Upper lobe of left lung (tissue), 6 donors: ENCODE measurements at places on chromosomes 5 and 9. TPM values are rescaled to one million over a fixed set of nuclear protein-coding genes. Genes with fewer than 3 reads are reported as not detected.
A peak's percentile ranks its signal among the peaks of the same experiment; 100 is the strongest.

GRCh38 chr5:171832775-171833174 lies 47.2 kb downstream of the SMIM23 start:
- no peak for DNase-seq
- H3K27me3 ChIP-seq: no peaks in the 10 kb centered on the region
- no peak overlapping the region for H3K27ac ChIP-seq
- no peaks in the 10 kb centered on the region for H3K4me1 ChIP-seq
- no peak overlapping the region for H3K4me3 ChIP-seq
- no peaks in the 10 kb centered on the region for H3K36me3 ChIP-seq

DNA sequence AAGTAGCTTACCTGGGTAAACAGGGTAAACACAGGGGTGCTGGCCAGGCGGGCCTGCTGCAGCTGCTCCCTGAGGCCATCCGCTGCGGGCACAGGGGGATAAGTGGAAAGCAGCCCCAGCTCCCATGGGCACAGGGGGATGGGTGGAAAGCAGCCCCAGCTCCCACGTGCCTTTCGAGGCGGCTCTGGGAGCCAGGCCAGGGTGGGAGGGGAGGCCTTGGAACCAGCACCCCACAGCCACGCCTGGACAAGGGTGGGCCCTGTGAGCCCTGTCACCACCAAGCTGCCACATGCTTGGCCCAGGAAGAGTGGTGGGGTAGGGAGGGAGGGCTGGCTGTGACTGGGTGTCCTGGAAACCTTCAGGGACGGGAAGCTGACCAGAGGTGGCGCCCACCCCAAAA lies 7.8 kb upstream of the CARD9 start:
- H3K4me3 ChIP-seq: no peak overlapping the region
- H3K4me1 ChIP-seq: no peaks in the 10 kb centered on the region
- peaks cover 75% of the 10 kb centered on the region for H3K36me3 ChIP-seq
- H3K27ac ChIP-seq: no peak overlapping the region
- DNase-seq: no peak

GRCh38 chr5:83751201-83751600 lies 30.5 kb upstream of the HAPLN1 start:
- H3K4me1 ChIP-seq: no peaks in the 10 kb centered on the region
- H3K27ac ChIP-seq: no peak overlapping the region
- no peak for DNase-seq
- no peak overlapping the region for H3K4me3 ChIP-seq
- H3K36me3 ChIP-seq: no peaks in the 10 kb centered on the region

DNA sequence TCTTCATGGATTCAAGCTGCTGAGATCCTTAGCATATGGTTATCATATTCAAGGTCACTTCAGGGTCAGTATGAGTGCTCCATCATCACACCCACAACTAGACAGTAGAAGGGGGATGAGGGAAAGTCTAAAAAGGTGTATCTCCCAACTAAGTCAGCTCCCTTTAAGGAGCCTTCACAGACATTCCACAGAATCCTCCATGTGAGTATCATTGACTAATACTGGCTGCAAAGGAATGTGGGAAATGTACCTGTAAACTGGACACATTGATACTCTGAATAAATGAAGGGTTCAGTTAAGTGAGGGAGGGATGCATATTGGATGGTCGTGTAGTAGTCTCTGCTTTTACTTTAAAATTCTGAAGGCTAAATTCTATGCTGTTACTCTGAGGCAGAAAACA lies 330.7 kb downstream of the LRRC70 start:
- no peaks in the 10 kb centered on the region for H3K27me3 ChIP-seq
- no peaks in the 10 kb centered on the region for H3K36me3 ChIP-seq
- no peak overlapping the region for H3K27ac ChIP-seq
- no peak overlapping the region for H3K4me3 ChIP-seq

DNA sequence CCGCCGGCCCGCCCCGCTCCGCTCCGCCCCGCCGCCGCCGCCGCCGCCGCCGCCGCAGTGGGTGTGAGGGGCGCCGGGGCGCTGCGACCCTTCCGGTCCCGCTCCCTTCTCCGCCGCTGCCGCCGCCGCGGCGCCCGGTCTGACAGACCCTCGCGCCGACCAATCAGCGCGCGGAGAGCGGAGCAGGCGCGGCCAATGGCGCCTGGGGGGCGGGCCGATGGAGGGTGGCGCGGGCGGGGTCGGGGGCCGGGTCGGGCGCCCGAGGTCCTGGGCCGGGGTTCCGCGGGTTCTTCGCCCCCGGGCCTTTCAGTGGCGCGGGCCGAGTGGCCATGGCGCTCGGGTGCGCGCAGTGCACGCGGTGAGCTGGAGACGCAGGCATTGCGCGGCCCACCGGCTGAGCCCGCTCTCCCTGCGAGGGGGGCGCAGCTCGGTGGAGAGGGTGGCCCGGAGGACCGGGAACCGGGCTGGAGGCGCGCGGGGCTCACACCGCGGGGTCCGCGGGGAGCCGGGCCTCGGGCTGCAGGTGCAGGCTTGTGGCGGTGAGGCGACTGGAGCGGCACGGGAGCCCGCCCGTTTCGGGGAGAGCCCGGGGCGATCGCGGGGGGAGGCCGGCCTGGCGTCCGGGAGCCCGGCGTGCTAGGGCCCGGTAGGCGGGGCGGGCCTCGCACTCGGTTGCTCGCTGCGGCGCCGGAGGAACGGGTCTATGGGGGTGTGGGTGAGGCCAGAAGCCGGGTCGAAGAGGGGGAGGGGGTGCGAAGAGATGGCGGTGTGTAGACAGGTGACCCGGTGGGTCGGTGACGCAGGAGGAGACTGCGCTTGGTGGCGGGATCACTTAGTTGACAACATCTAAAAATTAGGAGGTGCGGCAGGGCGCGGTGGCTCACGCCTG lies at the start of gene MAPK9:
MAPK9 (minus strand) TSS at position 141 of the 889 bp plus-strand sequence. CDS start 11,522 bp downstream, outside the sequence.
- peak; percentile 83 for DNase-seq
- peak within 1 kb of the TSS; percentile 98 for H3K27ac ChIP-seq
- H3K4me3 ChIP-seq: peak within 1 kb of the TSS; percentile 97
- H3K27me3 ChIP-seq: no peaks in the 10 kb centered on the region

DNA sequence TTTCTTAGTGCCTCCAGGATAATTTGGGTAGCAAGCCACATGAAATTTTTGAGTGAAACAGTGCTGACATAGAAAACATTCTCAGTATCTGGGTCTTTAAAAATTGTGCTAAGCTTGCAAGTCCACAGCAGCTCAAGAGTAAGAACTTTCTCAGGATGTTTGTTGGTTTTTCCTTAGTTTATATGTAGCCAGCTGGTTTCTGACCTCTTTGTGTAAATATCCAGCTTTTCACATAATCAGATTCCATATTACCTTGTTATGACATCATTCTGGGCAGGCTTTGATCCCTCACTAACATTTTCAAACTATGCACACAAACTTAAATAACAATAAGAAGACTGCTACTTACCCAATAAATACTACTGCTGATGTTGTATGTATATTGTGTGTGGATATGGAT lies 82.9 kb upstream of the VCAN start:
- no peak overlapping the region for H3K4me3 ChIP-seq
- no peak for DNase-seq
- H3K4me1 ChIP-seq: no peaks in the 10 kb centered on the region

- no peaks in the 10 kb centered on the region for H3K27me3 ChIP-seq
- H3K4me1 ChIP-seq: no peaks in the 10 kb centered on the region
- H3K36me3 ChIP-seq: no peaks in the 10 kb centered on the region
- DNase-seq: no peak
Observed at GRCh38 chr5:91175708-91176107, 207.4 kb downstream of the ARRDC3 start.

- no peaks in the 10 kb centered on the region for H3K27me3 ChIP-seq
- H3K36me3 ChIP-seq: no peaks in the 10 kb centered on the region
- DNase-seq: no peak
- no peak overlapping the region for H3K4me3 ChIP-seq
Observed at GRCh38 chr5:172757394-172758010, 13.5 kb downstream of the DUSP1 start.

GRCh38 chr9:122827761-122828093 lies 661 bp downstream of the PDCL start:
- H3K27ac ChIP-seq: peak overlapping the region; percentile 92
- H3K27me3 ChIP-seq: no peaks in the 10 kb centered on the region
- H3K4me3 ChIP-seq: peak overlapping the region; percentile 78
- H3K36me3 ChIP-seq: peaks cover 31% of the 10 kb centered on the region

GRCh38 chr5:31280210-31280609 lies 86.7 kb downstream of the CDH6 start:
- no peak overlapping the region for H3K27ac ChIP-seq
- H3K36me3 ChIP-seq: no peaks in the 10 kb centered on the region
- H3K27me3 ChIP-seq: no peaks in the 10 kb centered on the region

DNA sequence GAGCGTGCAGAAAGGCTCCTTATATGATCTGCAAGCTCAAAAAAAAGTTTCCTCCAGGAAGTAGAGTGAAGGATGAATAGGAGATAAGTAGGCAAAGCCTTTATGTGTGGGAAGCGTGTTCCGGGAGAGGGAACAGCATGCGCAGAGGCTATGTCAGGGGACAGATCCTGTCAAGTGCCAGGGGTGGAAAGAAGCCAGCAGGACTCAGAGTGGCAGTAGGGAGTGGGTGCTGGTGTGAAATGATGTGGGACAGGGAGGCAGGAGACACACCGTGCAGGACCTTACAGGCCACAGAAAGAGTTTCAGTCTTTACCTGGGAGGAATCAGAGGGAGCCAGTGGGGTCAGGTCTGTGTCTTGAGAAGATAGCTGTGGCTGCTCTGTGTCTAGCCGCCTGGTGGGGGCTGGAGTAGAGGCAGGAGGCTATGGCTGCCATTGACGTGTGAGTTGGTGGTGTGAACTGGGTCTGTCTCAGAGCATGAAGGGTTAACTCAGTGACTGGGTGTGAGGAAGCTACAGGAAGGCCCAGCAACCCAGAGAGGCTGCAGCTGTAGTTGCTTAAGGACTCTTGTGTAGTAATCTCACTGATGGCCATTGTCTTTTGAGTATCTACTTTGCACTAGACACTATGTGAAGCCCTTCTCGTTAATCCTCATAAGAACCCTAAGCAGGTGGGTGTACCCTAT lies 71.3 kb downstream of the PPARGC1B start:
- no peak overlapping the region for H3K27ac ChIP-seq
- H3K36me3 ChIP-seq: no peaks in the 10 kb centered on the region
- H3K27me3 ChIP-seq: no peaks in the 10 kb centered on the region
- no peak for DNase-seq
- no peak overlapping the region for H3K4me3 ChIP-seq

DNA sequence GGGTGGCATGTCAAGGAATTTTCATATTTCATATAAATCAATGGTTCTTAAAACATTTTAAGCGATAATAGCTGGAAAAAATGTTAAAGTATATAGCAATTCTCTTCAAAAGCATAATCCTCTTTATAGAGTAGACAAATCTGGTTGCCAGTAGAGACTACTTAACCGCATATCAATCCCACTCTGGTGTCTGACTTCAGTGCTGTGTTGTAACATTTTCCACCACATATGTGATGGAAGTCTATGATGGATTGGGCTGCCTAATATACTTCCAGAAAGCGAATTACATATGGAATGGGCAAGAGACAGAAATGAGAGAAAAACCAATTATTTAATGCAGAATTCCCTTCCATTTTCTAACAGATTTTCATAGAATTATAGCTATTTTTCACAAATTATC lies 54.3 kb downstream of the FBN2 start:
- DNase-seq: no peak
- H3K36me3 ChIP-seq: no peaks in the 10 kb centered on the region
- H3K27me3 ChIP-seq: no peaks in the 10 kb centered on the region
- H3K4me3 ChIP-seq: no peak overlapping the region
- H3K4me1 ChIP-seq: no peaks in the 10 kb centered on the region

- H3K27me3 ChIP-seq: no peaks in the 10 kb centered on the region
- DNase-seq: no peak
- no peak overlapping the region for H3K4me3 ChIP-seq
- H3K4me1 ChIP-seq: no peaks in the 10 kb centered on the region
- H3K36me3 ChIP-seq: no peaks in the 10 kb centered on the region
- H3K27ac ChIP-seq: no peak overlapping the region
Observed at GRCh38 chr5:160385496-160385895, 14.4 kb downstream of the FAM200C start.

- no peaks in the 10 kb centered on the region for H3K4me1 ChIP-seq
- H3K27ac ChIP-seq: no peak overlapping the region
- H3K36me3 ChIP-seq: no peaks in the 10 kb centered on the region
- H3K4me3 ChIP-seq: no peak overlapping the region
Observed at GRCh38 chr5:93964421-93964820, 223.0 kb upstream of the POU5F2 start.

- H3K36me3 ChIP-seq: no peaks in the 10 kb centered on the region
- no peaks in the 10 kb centered on the region for H3K4me1 ChIP-seq
- no peak overlapping the region for H3K27ac ChIP-seq
- no peak for DNase-seq
Observed at GRCh38 chr5:160968480-160968879, 116.5 kb upstream of the ATP10B start.

GRCh38 chr5:32504329-32504988 lies 59.9 kb upstream of the ZFR start:
- no peak for DNase-seq
- no peaks in the 10 kb centered on the region for H3K4me1 ChIP-seq
- H3K27me3 ChIP-seq: no peaks in the 10 kb centered on the region
- H3K4me3 ChIP-seq: no peak overlapping the region
- H3K36me3 ChIP-seq: no peaks in the 10 kb centered on the region

DNA sequence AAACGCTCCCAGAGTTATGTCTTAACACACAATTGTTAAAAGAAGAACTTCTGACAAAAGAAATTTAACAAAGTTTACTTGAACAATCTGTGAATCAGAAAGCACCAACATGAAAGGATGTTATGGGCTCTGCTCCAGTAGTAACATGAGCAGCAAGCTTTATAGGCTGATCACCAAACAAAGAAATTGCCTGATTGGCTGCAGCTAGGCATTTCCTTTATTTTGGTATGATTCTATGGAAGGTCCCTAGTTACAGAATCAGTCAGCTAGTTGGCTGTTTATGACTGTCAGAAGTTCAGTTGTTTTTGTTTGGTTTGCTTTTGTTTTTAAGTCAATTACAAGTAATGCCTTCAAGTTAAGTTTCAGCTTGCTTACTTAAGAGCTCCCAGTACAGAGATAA lies 102.4 kb upstream of the SMC2 start:
- no peak overlapping the region for H3K27ac ChIP-seq
- H3K4me1 ChIP-seq: no peaks in the 10 kb centered on the region
- no peaks in the 10 kb centered on the region for H3K27me3 ChIP-seq
- no peak for DNase-seq
- H3K36me3 ChIP-seq: no peaks in the 10 kb centered on the region

The EXOC3 gene
- 149 TPM for total RNA-seq

The MYMK gene
- not detected for total RNA-seq

The RAPGEF1 gene
- 82.8 TPM for total RNA-seq

The ACOT12 gene
- not detected for total RNA-seq

The PLCXD3 gene
- 2.6 TPM for total RNA-seq

The DIMT1 gene
- total RNA-seq: 19.2 TPM

The WNT8A gene
- not detected for total RNA-seq

The SHC3 gene
- total RNA-seq: 12.6 TPM

The CMYA5 gene
- 5.8 TPM for total RNA-seq

The TXNDC8 gene
- total RNA-seq: not detected

The OR13C5 gene
- not detected for total RNA-seq

The GLRA1 gene
- not detected for total RNA-seq
